ENCODE measurements at places on chromosomes 2 and 18.

DNA sequence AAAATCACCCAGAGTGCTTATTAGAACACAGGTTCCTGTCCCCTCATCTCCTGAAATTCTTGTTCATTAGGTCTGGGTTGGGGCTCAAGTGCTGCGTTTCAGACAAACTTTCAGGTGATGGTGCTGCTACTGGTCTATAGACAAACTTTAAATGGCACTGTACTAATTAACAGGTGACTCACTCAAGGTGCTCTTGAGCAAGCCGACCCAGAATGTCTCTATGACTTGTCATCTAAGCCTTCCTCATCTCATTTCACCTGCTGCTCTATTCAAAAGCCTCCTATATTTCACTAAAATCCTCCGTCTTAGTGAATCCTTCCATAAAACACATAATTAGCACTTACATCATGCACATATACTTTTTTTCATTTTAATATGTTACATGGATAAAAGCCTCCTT lies 29.9 kb upstream of the STK39 start:
- DNase-seq: no peak

DNA sequence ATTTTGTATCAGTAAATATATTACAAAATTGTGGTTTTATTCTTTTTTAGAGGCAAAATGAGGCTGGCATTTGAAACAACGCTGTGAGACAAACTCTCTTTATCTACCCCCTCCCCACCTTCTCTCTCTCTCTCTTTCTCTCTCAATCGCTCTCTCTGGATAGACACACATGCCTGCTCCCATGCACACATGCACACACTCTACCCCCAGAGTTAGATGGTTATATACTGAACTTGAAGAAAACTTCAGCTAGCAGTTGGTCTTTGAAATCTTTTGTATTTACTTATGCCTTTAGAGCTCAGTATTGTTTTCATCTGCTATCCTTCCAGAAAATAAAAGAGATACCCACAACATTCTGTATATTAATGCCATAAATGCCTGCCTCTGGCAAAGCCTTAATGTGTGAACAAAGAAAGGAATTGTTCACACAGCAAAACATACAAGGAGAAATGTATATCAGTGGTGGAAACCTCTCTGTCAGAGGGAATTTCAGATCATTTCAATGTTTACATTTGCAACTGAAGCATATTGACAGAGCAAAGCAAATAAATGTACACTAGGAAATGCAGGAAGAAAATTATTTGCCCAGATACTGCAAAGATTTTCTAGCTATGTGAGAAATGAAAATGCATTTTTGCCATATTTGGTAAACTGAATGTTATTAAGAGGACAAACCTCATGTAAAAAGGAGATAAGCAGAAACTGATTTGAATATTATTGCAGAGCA lies 217.0 kb upstream of the UBE2E3 start:
- DNase-seq: no peak

DNA sequence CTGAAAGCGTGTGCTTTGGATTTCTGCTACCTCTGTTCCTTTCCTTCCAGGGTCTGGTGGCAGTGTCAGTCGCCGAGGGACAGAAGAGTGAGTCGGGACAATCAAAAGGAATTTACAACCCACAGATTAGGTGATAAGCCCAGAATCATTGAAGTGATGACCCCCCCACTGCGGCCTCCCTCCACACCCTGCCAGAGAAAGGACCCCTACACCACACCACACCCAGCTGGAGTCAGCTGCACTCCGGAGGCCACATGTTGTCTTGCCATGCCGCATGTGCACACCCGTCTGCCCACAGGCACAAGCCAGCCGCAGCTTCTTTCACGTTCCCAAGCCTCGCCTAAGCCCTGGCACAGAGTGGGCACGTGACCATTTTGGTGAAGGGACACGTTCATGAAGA lies 366.8 kb upstream of the SALL3 start:
- DNase-seq: no peak

- DNase-seq: no peak
Observed at GRCh38 chr18:55910296-55910695, 322.3 kb upstream of the TCF4 start.

- DNase-seq: no peak
Observed at GRCh38 chr2:31598694-31599093, 18.0 kb upstream of the SRD5A2 start.

GRCh38 chr18:47772374-47773248 lies 157.8 kb downstream of the SMAD2 start:
- DNase-seq: peak; percentile 30

DNA sequence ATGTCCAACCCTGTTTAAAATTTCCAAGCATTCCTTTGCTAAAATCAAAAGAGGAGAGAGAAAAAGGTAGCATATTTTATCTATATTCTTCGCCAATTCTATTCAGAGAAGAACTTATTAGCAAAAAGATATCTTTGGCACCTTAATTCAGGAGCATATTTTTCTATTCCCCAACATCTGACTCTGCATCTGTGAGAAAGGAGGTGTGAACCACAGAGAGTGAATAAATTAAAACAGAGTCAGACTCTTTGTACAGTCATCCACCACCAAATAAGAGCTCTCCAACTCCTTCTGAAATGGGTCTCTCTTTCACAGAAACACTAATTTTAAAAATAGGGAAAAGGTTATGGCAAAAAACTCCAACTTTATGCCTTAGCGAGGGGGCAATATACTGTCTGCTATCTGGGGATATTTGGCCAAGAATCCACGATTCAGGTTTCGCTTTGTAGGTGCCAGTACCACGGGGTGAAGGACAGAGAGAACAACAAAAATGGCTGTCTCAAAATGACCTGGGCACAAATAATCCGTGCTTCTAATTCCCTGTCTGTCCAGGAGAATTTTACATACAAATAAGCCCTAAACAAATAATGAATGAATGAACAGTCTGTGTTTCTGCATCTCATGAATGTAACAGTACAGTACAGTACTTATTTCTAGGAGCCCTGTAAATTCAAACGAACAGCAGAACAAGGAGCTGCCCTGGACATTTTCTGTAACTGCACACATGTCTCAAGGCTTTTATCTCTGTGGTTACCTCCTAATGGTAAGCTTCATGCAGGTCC lies 43.4 kb downstream of the EPB41L3 start:
- no peak for DNase-seq

GRCh38 chr2:239368906-239369552 lies 31.8 kb downstream of the HDAC4 start:
- DNase-seq: no peak

DNA sequence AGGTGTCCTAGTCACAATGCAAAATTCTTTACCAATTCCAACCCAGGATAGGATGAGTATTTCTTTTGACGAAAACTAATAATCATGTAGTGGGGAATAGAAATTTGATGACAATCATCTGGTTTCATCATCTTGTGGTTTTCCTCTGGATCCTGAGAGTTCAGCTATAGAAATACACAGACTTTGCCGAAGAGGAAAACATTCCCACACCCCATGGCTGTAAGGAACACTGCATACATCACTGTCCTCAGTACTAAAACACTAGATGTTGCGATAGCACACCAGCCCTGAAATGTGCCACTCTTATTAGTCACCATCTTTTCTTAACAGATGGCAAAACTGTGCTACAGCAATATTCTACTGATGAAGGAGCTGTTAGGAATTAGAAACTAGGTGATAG lies 29.4 kb downstream of the CERKL start:
- DNase-seq: no peak

Data from T-helper 2 cell (primary cell).